Tibial nerve (tissue), 4 donors: ENCODE measurements at places on chromosomes 2 and 18. TPM values are rescaled to one million over a fixed set of nuclear protein-coding genes. Genes with fewer than 3 reads are reported as not detected.

GRCh38 chr2:134391751-134392160 lies 137.9 kb downstream of the MGAT5 start:
- no peak for DNase-seq

DNA sequence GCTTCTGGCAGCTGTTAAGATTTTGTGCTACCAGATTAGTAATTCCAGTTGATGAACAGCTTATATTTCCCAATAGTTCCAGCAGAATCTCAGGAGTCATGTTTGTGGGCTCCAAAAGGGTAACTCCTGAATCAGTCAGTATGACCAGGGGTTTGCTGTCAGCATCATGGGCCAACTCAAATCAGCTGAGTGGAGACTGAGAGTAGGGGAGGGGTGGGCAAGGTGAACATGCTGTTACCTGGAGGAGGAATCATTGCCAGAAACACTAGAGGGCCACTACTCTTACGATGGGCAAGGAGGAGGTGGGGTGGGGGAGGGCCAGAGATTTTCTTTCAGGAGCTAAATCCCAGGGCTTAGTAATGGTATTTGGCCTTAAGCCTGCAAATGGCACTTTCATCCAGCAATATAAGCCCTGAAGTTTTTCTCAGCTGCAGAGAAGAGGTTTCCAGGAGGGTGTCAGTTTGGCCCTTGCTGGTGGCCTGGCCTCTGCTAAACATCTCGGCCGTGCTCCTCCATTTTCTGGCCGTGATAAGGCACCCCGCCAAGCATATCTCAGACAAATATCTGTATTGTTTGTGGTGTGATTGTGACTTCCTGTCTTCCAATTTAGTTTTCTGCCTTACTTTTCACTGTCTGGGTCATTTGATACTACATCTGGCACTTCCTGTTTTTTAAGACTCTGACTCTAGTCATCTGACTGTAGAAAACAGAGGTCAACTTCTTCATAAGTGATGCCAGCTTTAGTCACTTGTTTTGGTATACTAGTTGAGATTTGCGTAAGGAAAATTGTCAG lies 120.5 kb upstream of the CXCR4 start:
- DNase-seq = no peak

ST6GAL2 gene
- not detected for total RNA-seq

- no peak for DNase-seq
Observed at GRCh38 chr18:62788876-62789275, 73.5 kb downstream of the PHLPP1 start.

DNA sequence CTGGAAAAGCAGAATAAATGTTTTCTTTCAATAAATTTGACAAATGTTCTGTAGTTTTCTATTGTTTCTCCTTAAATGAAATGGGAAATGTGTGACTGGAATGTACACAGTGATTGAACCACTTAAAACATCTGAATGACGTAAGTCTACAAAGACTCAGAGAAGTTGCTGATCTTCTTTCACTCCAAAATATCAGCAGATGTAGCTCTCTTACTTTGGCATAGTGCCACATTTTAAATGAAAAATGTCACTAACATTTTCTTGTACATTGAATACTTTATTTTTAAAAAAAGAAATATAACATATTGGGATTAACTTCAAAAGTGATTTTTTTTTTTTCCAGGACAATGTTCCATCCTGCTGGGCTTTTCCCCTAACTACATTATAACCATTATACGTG lies 565.6 kb downstream of the TMEM182 start:
- DNase-seq = no peak

HOXD4 gene
- total RNA-seq = 17.1 TPM

DNA sequence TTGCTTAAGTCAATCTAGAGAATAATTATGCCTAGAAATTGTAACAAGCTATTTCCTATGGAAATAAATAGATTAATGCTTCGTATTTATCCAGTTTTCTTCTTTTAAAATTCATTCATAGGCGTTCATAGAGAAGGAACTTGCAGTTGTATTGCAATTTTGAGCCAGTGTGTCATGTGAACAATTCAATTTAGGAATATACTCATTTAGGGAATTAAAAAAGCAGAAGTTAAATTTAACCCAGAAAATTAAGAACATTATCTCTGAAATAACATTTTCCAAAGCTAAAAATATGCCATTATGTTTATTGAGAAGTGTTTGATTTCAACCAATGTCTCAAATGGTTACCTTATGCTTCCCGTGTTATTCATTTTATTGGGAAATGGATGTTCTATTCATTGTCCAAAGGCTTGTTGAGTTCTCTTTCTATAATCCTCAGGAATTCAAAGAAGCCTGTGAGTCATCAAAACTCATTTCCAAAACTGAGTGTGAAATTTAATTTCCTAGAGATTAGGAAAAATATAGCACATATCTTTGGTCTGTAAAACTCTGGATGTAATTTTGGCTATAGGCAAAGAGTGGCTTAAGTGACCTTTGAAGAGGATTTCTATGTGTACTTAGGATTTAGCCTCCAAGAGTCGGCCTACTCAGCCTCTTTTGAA lies 99.7 kb downstream of the SLC8A1 start:
- DNase-seq = no peak

- DNase-seq = no peak
Observed at GRCh38 chr2:60551240-60552077, 2.0 kb downstream of the BCL11A start.

PJVK gene
- 6.1 TPM for total RNA-seq

DNA sequence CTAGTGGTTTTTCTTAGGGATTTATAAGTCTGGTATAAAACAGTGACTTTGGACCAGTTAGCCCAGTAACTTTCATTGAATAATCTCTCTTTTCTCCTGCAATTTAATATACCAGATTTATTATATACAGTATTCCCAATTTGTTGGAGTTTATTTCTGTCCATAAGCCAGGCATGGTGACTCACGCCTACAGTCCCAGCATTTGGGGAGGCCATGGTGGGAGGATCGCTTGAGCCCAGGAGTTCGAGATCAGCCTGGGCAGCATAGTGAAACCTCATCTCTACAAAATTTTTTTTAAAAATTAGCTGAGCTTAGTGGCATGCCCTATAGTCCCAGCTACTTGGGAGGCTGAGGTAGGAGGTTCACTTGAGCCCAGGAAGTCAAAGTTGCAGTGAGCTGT lies 26.7 kb downstream of the CNNM4 start:
- no peak for DNase-seq

DNA sequence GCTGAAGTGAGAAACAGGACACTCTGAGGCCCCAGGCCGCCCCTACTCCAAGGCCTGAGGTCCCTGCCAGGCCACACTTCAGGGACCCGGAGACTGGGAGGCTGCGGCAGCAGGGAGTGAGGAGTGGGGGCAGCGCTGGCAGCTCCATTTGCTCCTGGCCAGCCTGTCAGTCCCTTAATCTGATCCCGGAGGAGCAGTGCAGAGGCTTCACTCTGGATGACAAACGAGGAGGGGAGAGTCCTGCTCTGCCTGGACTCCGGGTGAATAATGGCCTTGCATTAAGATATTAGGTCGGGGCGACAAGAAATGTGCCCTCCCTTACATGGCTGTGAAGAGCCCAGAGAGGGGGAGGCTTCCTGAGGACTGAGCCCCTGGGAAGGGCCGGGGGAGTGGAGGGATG lies 14.3 kb upstream of the PRSS56 start:
- DNase-seq = no peak

DNA sequence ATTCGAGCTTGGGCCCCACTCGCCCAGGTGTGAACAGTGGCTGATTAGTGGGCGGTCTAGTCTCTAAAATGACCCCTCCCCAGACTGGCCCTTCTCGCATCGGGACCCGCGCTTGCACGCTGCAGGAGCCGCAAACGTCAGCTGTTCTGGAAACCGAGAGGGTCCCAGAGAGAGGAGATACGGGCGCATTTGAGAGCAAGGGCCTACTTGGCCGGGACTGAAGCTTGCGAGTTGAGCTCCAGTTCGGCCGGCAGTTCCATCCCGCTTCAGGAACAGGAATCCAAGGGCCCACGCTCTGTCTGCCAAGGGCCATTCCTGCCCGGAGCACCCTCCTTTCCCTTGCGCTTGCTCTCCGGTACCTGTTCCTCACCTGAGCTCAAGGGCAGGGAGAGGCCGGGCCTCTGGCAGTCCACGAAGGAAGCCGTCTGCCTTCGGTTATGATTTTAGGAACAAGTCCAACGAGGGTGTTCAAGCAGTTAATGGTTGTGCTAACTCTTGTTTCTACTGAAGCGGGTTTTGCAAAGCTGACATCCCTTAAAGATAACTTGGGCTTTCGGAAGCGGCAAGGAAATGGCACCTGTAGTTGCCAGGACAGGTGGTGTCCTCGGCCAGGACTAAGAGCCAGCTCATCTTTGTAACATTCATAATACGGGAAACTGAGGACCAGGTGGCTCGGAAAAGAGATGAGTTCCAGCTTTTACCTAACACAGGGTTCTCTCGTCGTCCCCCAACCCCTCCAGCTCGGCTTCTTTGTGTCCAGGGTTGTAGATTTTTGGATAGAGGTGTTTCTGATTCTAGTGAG lies 3.9 kb upstream of the DLX1 start:
- no peak for DNase-seq

TUBA4A gene
- total RNA-seq = 9.6 TPM

ABCG8 gene
- total RNA-seq = not detected

TRIB2 gene
- total RNA-seq = 326 TPM

DNA sequence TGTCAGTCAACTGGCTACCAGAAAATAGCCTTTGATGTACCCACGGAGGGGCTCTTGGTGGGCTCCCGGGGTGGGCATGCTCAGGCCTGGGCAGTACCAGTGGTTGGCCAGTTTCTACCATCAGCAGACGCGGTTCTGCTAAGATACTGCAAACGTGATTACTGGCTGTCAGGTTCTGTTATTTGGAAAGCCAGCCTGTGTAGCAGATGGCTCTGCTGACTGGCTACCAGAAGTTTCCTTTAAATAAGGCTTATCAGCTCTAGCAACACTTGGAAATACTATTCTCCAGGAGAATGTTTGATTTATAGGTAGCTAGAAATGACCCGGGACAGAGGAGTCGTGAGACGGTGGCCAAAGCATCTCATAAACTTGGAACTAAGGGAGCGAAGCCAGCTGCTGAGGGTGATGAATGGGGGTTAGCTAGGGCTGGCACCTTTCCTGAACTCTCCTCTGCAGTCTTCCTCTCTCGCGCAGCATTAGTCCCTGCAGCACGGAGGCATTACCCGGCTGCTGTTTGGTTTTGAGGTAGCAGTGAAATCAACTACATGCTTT lies 171.9 kb downstream of the AGAP1 start:
- no peak for DNase-seq

PSTPIP2 gene
- 8.1 TPM for total RNA-seq

FAM228A gene
- total RNA-seq = 5.0 TPM

DNA sequence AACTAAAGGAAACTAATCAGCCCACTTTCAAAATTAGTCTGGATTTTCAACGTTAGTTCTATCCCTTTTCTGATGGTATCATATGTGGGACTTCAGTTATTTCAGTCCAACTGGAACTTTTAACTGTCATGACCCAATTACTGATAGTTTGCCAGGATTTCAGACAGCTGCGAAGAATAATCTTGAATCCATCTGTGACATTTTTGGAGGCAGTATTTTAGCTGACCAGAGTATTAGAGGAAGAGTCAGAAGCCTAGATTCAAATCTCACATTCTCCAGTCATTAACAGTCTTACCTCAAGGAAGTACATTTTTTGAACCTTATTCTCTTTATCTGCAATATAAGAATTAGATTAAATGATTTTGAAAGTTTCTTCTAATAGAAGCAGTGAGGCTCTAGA lies 81.3 kb downstream of the PTRHD1 start:
- DNase-seq = no peak

GRCh38 chr18:33010149-33010548 lies 237.3 kb upstream of the KLHL14 start:
- DNase-seq = no peak

SLC20A1 gene
- total RNA-seq = 34.2 TPM

DNA sequence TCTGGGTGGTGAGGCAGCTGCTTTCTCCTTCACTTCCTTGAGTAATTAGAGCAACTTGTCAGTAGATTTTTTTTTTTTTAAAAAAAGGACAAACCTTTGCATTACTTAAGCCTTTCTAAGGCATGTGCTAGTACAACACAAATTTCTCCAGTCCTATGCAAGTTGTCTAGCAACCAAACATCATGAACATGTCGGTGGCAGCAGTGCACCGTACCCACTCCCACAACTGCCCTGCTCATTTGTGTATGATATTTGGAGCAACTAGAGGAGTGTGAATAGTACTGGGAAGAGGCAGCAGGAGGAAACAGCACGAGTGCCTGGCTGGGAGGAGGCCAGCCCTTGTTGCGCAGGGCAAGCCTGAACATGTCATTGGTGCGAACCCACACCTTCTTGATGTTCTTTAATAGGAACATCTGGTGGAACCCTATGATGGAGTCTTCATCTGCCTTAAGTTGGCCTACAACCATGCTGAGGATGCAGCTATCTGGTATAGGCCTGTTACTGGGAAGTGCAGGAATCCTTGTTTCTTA lies 238.3 kb downstream of the TDRD15 start:
- no peak for DNase-seq

DNA sequence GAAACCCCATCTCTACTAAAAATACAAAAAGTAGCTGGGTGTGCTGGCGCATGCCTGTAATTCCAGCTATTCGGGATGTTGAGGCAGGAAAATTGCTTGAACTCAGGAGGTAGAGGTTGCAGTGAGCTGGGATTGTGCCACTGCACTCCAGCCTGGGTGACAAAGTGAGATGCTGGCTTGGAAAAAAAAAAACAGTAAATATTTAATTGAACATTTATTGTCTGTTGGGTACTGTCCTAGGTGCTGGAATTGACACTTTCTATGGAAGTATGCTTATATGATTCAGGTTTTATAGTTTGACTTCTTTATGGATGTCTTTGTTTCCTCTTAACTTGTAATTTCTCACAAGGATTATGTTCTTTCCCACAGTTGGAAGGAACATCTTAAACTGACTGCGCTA lies 633.1 kb upstream of the SETBP1 start:
- no peak for DNase-seq

TRIM54 gene
- total RNA-seq = 0.21 TPM

ORMDL1 gene
- total RNA-seq = 88.6 TPM

NMUR1 gene
- total RNA-seq = 0.22 TPM

KCTD1 gene
- 42.0 TPM for total RNA-seq

- DNase-seq = no peak
Observed at GRCh38 chr2:81196383-81196851, 891.9 kb upstream of the LRRTM1 start.

TMEFF2 gene
- not detected for total RNA-seq

- DNase-seq = no peak
Observed at GRCh38 chr2:96116424-96116878, at the start of gene ADRA2B. Gene ADRA2B (minus strand): TSS chr2:96116571. CDS start chr2:96116149, 422 bp downstream.

DNA sequence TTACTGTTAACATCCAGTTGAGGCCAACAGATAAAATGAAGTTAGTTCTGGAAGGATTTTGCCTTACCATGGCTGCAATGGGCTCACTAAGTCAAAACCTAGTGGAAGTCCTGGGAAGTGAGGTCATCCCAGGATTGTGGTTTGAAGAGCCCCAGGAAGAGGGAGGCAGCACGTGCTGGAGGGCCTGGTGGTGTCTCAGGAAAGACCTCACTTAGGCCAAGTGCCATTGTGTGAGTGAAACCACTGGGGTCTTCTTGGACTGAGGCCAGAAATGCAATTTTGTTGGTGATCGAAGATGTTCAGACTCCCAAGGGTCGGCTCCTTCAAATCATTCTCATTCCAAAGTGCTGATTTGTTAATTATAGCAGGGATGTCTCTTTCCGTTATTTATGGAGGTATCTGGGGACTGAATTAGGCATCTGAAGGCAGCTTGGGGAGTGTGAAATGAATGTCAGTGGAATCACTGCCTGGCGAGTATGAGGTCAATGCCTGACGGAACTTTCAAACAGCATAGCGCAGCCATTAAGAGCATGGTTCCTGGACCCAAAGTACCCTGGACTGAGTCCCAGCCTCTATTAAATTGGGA lies 60.0 kb downstream of the IL1R2 start:
- DNase-seq = peak; percentile 49

DRC1 gene
- 2.5 TPM for total RNA-seq

- DNase-seq = no peak
Observed at GRCh38 chr18:28820353-28820752, 643.4 kb upstream of the CDH2 start.

- no peak for DNase-seq
Observed at GRCh38 chr2:67626656-67627055, 229.5 kb downstream of the ETAA1 start.
